ENCODE measurements at places on chromosomes 4 and X. TPM values are rescaled to one million over a fixed set of nuclear protein-coding genes. Genes with fewer than 3 reads are reported as not detected.
A peak's percentile ranks its signal among the peaks of the same experiment; 100 is the strongest.

DNA sequence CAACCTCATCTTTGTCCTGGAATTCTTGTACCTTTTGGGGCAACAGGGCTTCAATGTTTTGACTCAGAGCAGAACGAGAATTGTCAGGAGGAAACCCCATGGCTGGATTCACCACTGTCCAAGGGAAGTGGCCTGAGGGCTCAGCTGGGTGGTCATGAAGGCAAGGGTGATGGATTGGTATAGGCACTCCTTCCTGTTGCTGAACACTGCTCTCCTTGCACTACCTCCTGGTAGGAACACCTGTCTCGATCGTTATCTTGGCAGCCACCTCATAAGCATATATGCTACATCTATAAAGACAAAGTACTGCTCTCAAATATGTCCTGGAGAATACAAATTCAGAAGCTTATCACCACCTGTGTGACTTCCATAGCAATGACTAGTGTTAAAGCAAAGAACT is 79.8 kb downstream of the CCNG2 start:
- H3K27me3 ChIP-seq = no peaks in the 10 kb centered on the region
- DNase-seq = no peak
- no peaks in the 10 kb centered on the region for H3K36me3 ChIP-seq
- H3K27ac ChIP-seq = no peak overlapping the region

The XK gene
- total RNA-seq = 0.66 TPM

DNA sequence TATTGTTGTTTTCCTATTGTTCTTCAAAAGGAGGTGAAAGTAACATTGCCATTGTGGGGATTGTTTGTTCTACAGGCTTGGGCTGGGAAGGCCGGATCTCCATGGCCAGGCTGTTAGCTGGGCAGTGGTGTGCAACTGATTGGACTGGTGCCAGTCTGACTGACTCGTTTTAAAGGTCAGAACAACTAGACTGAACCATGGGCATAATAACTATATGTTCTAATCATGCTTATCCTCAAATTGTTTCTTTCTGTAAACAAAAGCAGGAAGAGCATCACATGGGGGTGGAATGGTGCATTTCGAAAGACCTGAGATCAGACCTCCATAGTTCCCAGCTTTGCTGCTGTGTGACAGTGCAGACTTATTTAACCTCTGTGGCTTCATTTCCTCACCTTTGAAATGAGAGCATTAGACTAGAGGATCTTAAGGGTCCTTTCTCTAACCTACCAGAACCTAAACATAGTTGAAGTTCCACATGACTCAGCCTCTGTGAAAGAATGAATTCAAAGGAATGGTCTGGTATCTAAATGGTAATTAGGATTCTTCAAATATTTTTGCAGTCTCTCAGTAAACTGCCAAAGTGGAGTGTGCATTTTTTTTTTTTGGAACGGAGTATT is 66.7 kb upstream of the PGRMC2 start:
- no peak for DNase-seq
- H3K36me3 ChIP-seq = no peaks in the 10 kb centered on the region
- H3K27me3 ChIP-seq = no peaks in the 10 kb centered on the region
- no peaks in the 10 kb centered on the region for H3K4me1 ChIP-seq
- no peak overlapping the region for H3K4me3 ChIP-seq

The STX18 gene
- 36.3 TPM for total RNA-seq

DNA sequence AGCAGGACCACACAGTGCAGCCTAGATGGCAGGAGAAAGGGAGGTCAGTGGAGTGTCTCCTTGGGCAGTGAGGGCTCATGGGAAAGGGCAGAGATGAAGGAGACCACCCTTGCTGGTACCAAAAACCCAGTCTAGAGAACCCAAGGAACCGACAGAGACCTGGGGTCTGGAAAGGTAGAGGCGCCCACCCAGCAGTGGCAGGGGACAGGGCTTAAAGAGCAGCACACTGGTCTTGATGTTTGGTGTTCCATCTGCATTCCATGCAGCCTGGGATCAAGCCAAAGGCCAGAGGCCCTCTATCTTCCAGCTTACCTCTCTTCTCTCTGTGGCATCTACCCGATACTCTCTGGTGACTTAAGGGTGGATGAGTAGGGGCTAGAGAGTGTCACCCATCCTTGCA is 127.5 kb downstream of the PJA1 start:
- no peaks in the 10 kb centered on the region for H3K4me1 ChIP-seq
- H3K27ac ChIP-seq = no peak overlapping the region
- DNase-seq = no peak
- H3K36me3 ChIP-seq = no peaks in the 10 kb centered on the region

DNA sequence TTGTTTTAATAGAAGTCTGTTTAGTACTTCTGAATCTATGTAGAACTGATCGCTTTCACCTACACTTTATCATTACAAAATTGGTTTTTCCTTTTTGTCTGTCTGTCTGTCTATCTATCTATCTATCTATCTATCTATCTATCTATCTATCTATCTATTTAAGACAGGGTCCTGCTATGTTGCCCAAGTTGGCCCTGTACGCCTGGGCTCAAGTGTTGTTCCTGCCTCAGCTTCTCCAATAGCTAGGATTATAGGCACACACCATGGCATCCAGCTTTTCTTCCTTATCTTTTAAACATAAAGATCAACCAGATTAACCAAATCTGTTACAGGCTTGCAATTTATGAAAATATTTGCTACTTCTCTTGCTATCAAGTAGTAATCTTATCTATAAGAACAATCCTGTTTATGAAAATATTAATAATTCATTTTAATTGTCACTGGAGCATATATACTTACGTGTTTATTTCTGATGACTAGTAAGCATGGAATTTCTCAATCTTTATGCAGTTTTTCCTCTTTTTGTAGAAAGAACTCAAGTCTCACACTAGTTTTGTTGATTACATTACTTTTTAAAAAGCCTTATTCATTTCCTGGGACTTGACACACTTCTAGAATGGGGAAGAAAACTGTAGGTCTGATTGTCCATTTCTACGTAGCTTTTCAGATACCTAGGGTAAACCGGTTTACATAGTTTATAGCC is 24.5 kb downstream of the KIAA0232 start:
- no peak overlapping the region for H3K4me3 ChIP-seq
- no peaks in the 10 kb centered on the region for H3K36me3 ChIP-seq
- no peak for DNase-seq
- no peaks in the 10 kb centered on the region for H3K27me3 ChIP-seq
- H3K4me1 ChIP-seq = no peaks in the 10 kb centered on the region

The PPID gene
- total RNA-seq = 20.0 TPM

DNA sequence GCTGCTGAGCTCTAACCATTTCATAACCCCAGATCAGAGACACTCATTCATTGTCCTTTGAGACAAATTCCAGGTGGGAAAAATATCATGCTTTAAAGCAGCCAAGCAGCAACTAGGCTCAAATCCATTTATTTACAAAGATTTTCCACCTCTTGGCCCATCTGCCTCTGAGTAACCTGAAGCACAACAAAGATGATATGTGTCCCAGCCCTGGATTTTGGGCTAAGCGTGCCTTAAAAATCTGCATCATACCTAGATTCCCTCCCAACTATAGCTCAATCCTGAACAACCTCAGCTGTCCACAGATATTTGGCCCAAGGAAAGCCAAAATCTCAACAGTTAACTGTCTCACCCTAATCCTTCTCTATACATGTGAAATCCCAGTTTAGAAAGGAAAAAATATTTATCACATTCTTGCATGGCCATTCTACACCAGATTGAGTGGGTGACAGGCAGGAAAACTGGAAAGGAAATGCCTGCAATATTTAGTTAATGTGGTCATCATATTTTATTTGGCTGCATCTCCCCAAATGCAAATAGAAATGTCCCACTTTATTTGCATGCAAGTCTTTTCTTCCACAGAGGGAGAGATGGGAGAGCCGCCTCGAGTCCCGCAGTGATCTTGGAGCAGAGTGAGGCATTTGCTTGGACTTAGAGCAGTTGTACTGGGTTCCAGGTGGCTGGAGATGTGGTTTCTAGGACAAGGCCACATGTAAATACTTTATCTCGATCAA is 146.4 kb upstream of the EOLA2 start:
- peaks cover 31% of the 10 kb centered on the region for H3K27me3 ChIP-seq
- H3K4me3 ChIP-seq = no peak overlapping the region
- H3K27ac ChIP-seq = peak overlapping the region; percentile 34
- no peaks in the 10 kb centered on the region for H3K36me3 ChIP-seq
- no peaks in the 10 kb centered on the region for H3K4me1 ChIP-seq

The IL1RAPL1 gene
- not detected for total RNA-seq

DNA sequence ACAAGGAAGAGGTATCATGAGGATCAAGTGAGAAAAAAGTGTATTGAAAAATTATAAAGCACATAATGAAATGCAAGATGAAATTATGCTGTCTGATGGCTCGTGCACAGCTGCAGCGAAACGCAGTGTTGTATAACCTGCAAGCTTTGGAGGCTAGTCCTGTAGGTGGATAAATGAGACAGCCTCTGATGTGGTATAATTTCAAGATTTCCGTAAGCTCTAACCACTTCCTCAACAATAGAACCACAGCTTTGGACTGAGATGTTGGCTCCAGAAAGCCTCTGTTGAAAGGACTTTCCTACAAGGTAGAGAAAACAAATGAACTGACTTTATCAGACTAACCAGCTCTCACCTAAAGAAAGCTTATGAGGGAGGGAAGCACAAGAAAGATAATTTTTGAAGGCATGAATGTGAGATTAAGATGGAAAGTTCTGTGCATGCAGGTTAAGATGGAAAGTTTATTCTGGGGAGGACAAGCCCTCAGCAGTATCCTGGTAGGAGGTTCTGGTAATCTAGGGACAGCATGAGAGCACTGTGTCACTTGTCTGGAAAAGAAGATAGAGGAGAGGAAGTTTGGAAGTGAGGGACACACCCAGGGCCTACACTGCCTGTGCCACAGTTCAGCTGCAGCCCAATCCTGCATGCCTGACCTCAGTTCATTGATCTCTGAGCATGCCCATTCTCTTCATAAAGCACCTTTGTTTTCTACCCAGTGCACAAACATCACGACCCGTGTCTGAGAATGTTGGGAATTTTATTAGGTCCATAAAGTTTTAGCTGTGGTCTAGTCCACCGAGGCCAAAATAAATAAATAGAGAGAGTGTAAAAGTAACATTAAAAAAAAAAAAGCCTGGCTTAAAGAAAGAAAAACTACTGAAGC is 161.5 kb upstream of the SFRP2 start:
- no peaks in the 10 kb centered on the region for H3K36me3 ChIP-seq
- no peaks in the 10 kb centered on the region for H3K27me3 ChIP-seq
- no peak overlapping the region for H3K4me3 ChIP-seq
- H3K27ac ChIP-seq = no peak overlapping the region
- no peaks in the 10 kb centered on the region for H3K4me1 ChIP-seq

GRCh38 chr4:44674471-44674870 is 3.7 kb upstream of the GUF1 start:
- no peak overlapping the region for H3K4me3 ChIP-seq
- DNase-seq = no peak
- H3K4me1 ChIP-seq = no peaks in the 10 kb centered on the region
- H3K27me3 ChIP-seq = no peaks in the 10 kb centered on the region
- no peaks in the 10 kb centered on the region for H3K36me3 ChIP-seq

The XKRX gene
- total RNA-seq = 0.33 TPM

The MUC7 gene
- total RNA-seq = not detected

GRCh38 chr4:183828125-183828524 is 77.0 kb upstream of the STOX2 start:
- no peak overlapping the region for H3K27ac ChIP-seq
- no peak overlapping the region for H3K4me3 ChIP-seq
- no peaks in the 10 kb centered on the region for H3K27me3 ChIP-seq
- no peaks in the 10 kb centered on the region for H3K36me3 ChIP-seq
- DNase-seq = no peak
- no peaks in the 10 kb centered on the region for H3K4me1 ChIP-seq

DNA sequence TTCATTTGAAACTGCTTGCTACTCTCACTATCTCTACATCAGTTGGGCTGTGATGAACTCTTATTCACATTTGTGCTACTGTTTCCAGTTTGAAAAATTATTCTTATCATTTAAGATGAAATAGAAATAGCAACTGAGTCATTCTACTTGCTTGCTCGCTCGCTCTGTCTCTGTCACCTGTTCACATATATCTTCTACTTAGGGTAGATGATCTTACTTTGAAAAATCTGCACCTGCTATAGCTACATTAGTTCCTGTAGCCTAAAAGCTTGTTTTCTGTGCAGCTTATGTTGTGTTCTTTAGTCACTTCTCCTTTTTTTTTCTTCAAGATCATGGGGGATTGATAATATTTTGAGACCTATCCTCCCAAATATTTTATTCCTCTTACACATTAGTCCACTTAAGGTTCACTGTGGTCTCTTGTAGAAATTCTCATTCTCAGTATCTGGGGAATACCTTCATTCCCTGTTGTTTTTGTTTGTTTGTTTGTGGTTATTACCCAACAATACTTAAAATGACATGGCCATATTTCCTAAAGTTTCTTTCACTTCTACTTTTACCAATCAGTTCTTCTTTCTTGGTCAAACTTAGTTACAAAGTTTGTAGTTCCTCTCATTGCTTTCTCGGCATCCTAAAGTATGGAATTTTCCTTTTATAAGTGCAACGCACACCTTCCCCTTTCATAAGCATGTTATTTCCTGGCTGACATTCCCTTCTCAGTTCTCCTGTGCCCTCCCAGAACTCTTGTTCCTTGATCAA is 36.5 kb downstream of the CLCN5 start:
- no peak overlapping the region for H3K4me3 ChIP-seq
- no peaks in the 10 kb centered on the region for H3K27me3 ChIP-seq
- no peak for DNase-seq
- H3K4me1 ChIP-seq = no peaks in the 10 kb centered on the region
- no peak overlapping the region for H3K27ac ChIP-seq

DNA sequence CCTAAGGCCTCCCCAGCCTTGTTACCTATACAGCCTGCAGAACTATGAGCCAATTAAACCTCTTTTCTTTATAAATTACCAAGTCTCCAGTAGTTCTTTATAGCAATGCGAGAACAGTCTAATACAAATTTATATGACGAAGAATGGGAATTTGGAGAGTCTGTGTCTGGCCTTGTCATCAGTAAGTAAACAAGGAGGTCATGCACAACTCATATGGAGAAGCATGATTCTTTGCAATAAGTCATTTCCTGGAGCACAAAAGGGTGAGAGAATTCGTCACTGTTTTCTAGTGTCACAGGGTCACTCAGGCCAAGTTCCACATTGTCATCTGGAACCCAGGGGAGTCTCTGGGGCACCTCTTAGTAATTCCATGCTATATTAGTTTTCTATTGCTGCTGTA is 49.0 kb upstream of the HS6ST2 start:
- DNase-seq = no peak
- no peak overlapping the region for H3K27ac ChIP-seq
- no peaks in the 10 kb centered on the region for H3K27me3 ChIP-seq
- no peaks in the 10 kb centered on the region for H3K36me3 ChIP-seq
- H3K4me1 ChIP-seq = no peaks in the 10 kb centered on the region

- H3K27ac ChIP-seq = peak overlapping the region; percentile 23
- DNase-seq = no peak
- no peaks in the 10 kb centered on the region for H3K36me3 ChIP-seq
These were observed 10.8 kb downstream of the LRP2BP start for GRCh38 chr4:185384930-185385331.

The TMEM144 gene
- total RNA-seq = 44.2 TPM

DNA sequence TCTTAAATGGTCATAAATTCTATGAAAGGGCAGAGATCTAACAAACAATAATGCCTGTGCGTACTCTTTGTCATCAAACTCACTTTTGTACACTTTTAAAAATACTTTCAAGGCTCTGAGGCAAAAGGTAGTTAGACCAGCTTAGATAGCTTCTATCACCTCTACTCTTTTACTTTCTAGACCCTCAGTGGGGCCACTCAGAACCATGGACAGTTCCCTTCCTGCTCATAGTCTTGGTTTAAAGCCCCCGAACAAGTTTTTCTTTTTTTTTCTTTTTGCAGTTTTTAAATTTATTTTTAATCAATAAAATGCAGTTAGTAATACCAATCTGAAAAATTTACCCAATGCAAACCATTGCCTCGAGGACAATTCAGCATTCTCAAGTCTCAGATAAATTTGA is 460.5 kb upstream of the CNKSR2 start:
- DNase-seq = no peak
- no peaks in the 10 kb centered on the region for H3K4me1 ChIP-seq
- H3K27me3 ChIP-seq = peaks cover 7% of the 10 kb centered on the region
- H3K27ac ChIP-seq = no peak overlapping the region
